ENCODE measurements at places on chromosomes 5 and 9.
A peak's percentile ranks its signal among the peaks of the same experiment; 100 is the strongest.

GRCh38 chr9:34457266-34458012 lies 931 bp downstream of the FAM219A start:
- peak; percentile 64 for DNase-seq

DNA sequence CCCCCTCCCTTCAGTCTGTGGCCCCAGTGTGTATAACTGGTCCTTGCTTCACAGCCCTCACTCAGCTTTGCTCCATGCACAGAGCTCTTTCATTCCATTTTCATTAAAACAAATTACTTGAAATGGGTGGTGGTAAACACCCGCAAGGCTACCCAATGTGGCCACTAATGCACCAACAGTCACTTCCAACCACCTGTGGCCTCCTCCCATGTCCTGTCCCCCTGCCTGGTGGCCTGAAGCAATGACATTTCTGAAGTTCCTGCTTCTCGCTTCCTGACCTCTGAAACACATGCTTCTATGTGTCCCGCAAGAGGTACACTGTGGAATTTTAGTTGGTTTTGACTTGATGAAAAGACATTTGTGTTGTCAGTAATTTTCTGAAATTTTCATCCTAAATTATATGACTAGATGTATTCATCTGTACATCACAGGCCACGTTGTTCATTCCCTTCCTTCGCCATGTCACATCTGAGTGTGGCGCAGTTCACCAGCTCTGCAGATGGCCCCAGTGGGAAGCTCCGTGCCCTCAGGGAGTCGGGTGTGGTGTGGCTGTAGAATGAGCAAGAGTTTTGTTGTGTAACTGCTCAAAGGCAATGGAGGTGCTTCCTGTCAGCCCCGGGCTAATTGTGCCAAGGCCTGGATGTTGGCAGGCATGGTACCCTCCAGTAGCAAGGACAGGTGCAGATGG lies 9.6 kb downstream of the ROPN1L start:
- DNase-seq = no peak

- DNase-seq = peak; percentile 38
These were observed 74.3 kb downstream of the KIAA0825 start for GRCh38 chr5:94544031-94544650.

- DNase-seq = no peak
These were observed 29.3 kb upstream of the UNC5A start for GRCh38 chr5:176781054-176781375.

- DNase-seq = no peak
These were observed 81.6 kb downstream of the TLE1 start for GRCh38 chr9:81607593-81608288.

DNA sequence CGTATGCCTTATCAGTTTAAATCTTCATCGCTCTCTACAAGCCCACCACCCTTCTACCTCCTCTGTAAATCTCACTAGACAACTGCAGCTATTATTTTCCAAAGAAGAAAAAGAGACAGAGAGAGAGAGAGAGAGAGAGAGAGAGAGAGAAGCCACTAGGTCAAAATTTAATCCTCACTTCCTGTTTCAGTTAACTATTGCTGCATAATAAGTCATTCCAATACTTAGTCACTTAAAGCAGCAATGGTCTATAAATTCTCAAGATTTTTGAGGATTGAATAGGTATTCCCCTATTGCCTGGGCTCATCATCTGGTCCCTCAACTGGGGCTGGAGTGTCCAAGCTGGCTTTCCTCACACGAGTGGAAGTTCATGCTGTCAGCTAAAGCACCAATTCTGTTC lies 68.8 kb downstream of the ITGA1 start:
- peak; percentile 51 for DNase-seq

DNA sequence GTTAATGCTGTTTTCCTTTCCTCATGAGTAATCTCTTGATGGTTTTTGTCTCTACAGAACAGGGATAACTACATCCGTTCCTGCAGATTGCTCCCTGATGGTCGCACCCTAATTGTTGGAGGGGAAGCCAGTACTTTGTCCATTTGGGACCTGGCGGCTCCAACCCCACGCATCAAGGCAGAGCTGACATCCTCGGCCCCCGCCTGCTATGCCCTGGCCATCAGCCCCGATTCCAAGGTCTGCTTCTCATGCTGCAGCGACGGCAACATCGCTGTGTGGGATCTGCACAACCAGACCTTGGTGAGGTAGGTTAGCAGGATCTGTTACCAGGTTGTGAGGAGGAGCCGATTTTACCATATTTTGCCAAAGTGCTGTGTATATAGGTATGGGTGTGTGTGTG lies 148.2 kb downstream of the TLE4 start:
- DNase-seq = no peak

DNA sequence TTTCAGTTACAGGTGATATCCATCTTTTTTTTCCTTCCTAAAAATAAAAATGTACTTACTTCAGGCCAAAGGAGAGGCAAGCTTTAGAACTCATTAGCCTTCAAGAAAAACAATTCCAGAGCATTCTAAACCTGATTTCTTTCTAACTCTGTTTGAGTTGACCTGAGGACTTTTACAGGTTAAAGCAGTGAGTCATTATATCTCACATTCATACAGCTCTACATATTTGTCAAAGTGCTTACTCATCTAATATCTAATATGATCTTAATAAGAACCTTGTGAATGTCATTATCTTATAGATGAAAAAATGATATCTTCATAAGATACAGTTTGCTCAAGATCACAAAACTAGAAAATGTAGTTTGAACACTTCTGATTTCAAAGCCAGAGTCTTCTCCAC lies 149.2 kb upstream of the CDKN2B start:
- DNase-seq = peak; percentile 86

- no peak for DNase-seq
These were observed 45.8 kb upstream of the PRDM9 start for GRCh38 chr5:23461576-23461975.

Data from bronchial epithelial cell (primary cell).